Esophagus squamous epithelium (tissue), 5 donors: ENCODE measurements at places on chromosomes 2 and 18. TPM values are rescaled to one million over a fixed set of nuclear protein-coding genes. Genes with fewer than 3 reads are reported as not detected.

The SULT1C2 gene
- 0.57 TPM for total RNA-seq

The FZD7 gene
- total RNA-seq: 2.6 TPM

The RSAD2 gene
- total RNA-seq: 0.15 TPM

The DNAH7 gene
- 0.38 TPM for total RNA-seq

The ADD2 gene
- 2.4 TPM for total RNA-seq

The CD8A gene
- 1.6 TPM for total RNA-seq

The FAM110C gene
- 59.1 TPM for total RNA-seq

The DUSP2 gene
- total RNA-seq: 10.3 TPM

The SERPINB10 gene
- 8.4 TPM for total RNA-seq

The COMMD1 gene
- 44.3 TPM for total RNA-seq

The ANKRD29 gene
- 10.8 TPM for total RNA-seq

The MAP3K19 gene
- not detected for total RNA-seq

The HOXD11 gene
- total RNA-seq: not detected

The IL18RAP gene
- not detected for total RNA-seq

The OTOF gene
- under 0.01 TPM for total RNA-seq

The WNT10A gene
- total RNA-seq: 19.1 TPM

The SPDYA gene
- total RNA-seq: 1.4 TPM

The SF3B6 gene
- total RNA-seq: 150 TPM

The SNRNP200 gene
- 90.0 TPM for total RNA-seq

The ACMSD gene
- not detected for total RNA-seq

The PDCD1 gene
- total RNA-seq: 1.2 TPM

The PPP1R1C gene
- total RNA-seq: 1.1 TPM
